ENCODE measurements at places on chromosomes 12 and 14. TPM values are rescaled to one million over a fixed set of nuclear protein-coding genes. Genes with fewer than 3 reads are reported as not detected.

- no peak overlapping the region for H3K4me3 ChIP-seq
- peaks cover 5% of the 10 kb centered on the region for H3K27me3 ChIP-seq
- H3K27ac ChIP-seq, result no peak overlapping the region
- H3K4me1 ChIP-seq, result no peaks in the 10 kb centered on the region
- no peaks in the 10 kb centered on the region for H3K36me3 ChIP-seq
These were observed 44.2 kb upstream of the PRMT8 start for GRCh38 chr12:3446653-3447270.

DNA sequence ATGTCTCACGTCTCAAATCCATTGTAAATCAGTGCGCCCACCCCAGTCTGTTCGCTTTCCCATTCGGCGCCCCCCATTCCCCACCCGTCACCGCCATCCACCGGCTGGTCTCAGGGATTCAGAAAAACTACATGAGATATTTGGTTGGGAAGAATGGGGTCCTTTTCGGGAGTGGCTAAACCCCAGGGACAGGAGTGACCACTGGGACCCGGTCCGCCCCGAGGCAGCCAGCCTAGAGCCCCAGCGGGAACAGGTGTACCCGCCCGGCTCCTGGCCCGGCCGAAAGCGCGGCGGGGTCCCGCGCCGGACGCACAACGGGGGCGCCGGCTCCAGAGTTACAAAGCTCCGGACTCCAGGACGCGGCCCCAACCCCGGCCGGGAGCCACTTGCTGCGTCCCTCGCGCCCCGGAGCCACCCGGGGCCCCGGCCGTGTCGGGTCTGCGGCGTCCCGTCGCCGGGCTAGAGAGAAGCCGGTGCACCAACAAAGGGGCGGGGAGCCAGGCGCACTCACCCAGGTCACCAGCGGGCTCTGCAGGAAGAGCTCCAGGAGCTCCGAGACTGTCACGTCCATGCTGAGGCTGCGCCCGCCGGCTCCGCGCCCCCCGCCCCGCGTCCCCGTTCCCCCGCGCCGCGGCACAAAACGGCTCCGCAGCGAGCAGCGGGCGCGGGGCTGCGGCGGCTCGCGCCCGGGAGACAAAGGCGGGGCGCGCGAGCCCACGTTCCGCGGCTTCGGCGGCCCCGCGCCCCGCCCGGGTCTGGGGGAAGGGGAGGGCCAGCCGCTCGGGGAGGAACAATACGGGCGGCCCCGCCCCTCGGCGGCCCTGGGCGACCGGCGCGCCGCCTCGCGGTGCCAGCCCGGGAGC lies at the start of gene CCDC88C:
Gene CCDC88C (minus strand): TSS at position 701 of the 863 bp plus-strand sequence. CDS start 130 bp downstream, at position 571.
- DNase-seq, result peak; percentile 79
- H3K4me3 ChIP-seq, result peak within 1 kb of the TSS; percentile 93
- peaks cover 53% of the 10 kb centered on the region for H3K4me1 ChIP-seq
- H3K27ac ChIP-seq, result peak within 1 kb of the TSS; percentile 99

Gene CNIH1
- total RNA-seq, result 109 TPM

DNA sequence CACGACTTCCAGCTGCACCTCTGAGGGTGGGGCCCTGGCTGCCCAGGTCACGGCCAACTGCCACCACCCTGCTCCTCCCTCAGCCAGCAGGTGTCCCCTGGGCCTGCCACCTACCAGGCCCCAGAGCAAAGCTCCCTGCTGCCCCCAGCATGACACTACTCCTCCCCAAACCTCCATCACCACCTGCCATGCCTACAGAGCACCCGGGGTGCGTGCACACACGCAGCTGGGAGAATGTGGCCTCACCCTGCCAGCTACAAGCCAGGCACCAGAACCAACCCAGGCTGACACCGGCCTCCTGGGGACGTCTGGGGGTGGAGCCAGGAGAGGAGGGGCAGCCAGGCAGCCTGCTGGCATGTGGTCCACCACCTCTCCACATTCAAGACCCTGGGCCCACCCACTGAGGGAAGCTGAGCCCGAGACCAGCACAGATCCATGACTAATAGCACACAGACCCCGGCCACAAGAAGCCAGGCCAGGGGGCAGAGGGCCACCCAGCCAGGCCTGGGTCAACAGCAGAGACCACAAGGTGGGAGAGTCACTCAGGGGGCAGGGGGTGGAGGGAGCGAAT lies 3.4 kb downstream of the JAG2 start:
- no peak overlapping the region for H3K27ac ChIP-seq
- no peak for DNase-seq
- no peak overlapping the region for H3K4me3 ChIP-seq
- no peaks in the 10 kb centered on the region for H3K36me3 ChIP-seq
- peaks cover 6% of the 10 kb centered on the region for H3K4me1 ChIP-seq

Gene TAS2R20
- 2.1 TPM for total RNA-seq

Gene RHEBL1
- total RNA-seq, result 8.6 TPM

- peaks cover 12% of the 10 kb centered on the region for H3K36me3 ChIP-seq
- no peak overlapping the region for H3K4me3 ChIP-seq
- DNase-seq, result no peak
- H3K4me1 ChIP-seq, result no peaks in the 10 kb centered on the region
- H3K27me3 ChIP-seq, result no peaks in the 10 kb centered on the region
These were observed 16.6 kb downstream of the XRCC3 start for GRCh38 chr14:103698380-103699260.

All from activated T-helper 1 cell treated with anti-CD3 and anti-CD28 coated beads, Interleukin-12 subunit alpha, Interleukin-12 subunit beta, Interleukin-2, Interleukin-4 antibody, amounts not matched to agents 30 ng/mL and 10 ng/mL and 1 ng/mL, durations not matched to agents 14 hours and 24 hours and 36 hours (primary cell).